ENCODE measurements at places on chromosomes 16 and 17.

DNA sequence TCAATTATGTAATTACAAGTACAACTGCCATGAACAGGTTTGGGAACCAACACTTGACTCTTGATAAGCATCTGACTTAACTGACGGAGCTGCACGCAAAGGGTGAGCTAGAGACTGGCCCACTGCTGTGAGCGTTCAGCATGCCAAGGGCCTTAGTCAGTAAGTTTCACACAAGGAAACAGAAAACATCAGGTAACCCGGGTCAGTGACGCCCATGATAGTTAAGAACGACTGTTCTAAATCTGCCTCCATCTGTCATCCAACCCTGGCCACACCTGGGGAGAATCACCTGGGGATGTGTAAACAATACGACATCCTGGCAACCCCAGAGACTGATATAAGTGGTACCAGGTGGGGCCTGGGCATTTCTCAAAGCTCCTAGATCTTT is 12.3 kb downstream of the SMIM5 start:
- DNase-seq: no peak

DNA sequence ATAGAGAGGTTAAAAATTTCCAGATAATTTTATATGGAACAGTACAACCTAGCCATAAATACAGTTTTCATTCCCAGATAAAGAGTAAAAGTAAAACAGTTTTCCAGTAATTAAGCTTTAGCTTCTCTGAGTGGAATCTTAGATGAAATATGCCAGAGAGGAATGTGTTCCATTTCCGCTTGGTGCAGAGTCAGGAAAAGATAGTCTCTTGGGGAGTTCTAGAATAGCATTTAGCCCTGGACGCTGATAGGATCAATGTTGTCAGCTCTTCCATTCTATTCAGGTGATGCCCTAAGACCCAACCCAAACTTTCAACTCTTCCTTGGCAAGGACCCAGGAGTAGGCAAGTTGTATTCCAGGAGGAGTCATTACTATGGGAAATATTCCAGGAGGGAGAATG is 30.9 kb upstream of the ABCA3 start:
- no peak for DNase-seq

GRCh38 chr17:41434415-41434814 is 6.4 kb downstream of the KRT38 start:
- no peak for DNase-seq

GRCh38 chr16:76277460-76278030 is 344 bp downstream of the CNTNAP4 start:
- DNase-seq: no peak

GRCh38 chr16:27377666-27378485 is 24.1 kb upstream of the IL21R start:
- DNase-seq: no peak

DNA sequence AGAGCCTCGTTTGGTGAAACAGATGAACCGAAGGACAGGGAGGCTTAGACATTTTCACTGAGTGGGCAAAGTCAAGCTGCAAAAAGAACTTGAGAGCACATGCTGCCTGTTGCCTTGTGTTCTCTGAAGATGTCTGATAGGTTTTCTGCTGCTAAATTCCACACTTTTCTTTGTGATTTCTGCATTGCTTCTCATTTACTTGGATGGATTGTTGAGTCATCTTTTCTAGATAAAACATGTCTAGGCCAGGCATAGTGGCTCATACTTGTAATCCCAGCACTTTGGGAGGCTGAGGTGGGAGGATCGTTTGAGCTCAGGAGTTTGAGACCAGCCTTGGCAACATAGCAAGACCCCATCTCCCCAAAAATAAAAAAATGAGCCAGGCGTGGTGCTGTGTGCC is 80.4 kb upstream of the CLEC18A start:
- DNase-seq: no peak
